Cortex of kidney (tissue), 1 donor: ENCODE measurements at places on chromosomes 3 and 15.

GRCh38 chr3:11562277-11562881 lies 81.3 kb downstream of the VGLL4 start:
- no peak for DNase-seq

DNA sequence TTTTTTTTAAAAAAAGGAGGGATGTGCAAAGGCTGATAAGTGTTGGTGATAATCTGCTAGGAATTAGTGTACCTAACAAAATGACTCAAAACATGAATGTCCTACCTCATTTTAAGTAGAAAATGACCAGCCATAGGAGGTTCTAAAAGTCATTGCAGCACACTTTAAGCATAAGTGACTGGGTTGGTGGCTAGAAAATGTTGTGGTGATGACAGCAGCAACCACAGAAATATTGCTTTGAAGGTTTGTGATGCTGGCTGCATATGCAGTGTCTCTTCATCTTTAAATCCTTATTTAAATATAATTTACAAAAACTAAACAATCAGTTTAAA lies 55.2 kb downstream of the CMSS1 start:
- no peak for DNase-seq

DNA sequence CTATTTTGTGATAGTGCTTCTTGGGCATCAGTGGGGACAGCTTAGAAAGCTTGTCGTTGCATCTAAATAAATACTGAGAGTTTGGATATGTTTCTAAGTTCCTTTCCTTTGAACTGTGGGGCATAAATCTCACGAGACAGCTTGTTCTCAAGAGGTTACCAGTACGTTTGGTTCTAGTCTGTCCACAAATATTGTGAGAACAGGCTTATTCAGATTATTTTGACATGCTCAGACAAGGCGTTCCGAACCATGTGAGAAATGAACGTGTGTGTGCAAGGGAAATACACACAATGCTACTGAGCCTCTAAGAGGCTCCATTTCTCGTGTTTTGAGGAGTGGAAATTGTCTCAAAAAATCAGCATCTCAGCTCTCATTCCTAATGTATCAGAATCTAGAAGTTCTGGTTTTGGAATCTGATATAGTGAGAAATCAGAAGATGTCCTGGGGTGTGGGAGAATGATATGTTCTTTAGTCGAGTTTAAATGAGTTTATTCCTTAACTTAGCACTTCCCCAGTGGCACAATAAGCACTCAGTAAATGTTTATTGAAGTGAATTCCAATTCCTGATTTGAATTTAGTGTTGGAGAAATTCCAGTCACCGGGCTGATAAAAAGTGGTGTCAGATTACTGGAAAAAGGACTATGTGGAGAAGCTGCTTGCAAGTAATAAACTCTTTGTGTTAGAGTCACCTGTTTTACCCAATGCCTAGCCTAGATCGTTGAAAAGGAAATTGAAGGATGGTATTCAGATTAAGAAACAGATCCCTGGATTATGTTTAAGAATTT lies 481.5 kb downstream of the LPP start:
- no peak for DNase-seq

DNA sequence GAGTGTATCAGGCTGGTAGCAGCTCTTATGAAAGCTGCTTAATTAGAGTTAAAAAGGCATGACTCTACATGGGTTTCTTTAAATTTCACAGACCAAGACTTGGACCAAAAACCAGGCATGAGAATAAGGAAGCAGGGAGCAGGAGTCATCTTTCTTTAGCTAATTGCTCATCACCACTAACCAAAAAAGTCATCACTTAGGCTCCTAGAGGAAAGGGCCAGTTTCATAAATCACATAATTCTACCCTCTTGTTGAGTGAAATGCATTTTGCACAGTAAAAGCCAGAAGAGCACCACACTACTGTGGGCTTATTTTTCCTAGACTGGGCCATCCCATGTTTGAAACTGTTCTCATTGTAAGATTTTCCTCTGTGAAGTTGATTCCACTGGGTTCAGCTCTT lies 175.6 kb downstream of the GREM1 start:
- DNase-seq: no peak

DNA sequence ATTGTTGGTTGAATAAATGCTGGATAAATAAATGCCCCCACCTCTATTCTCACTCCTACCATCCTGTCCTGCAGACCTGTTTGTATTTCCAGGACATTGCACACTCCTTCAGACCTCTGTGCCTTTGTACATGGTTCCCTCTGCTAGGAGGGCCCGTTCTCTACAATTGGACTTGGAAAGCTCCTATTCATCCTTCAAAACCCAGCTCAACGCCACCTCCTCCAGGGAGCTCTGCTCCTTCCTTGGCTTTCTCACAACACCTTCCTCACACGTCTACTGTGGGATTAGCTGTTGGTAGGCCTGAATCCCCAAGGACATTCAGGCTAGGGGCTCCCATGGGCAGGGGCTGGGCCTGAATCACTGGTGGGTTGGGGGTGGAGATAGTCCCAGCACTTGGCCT lies 78.7 kb upstream of the SEC13 start:
- DNase-seq: no peak

GRCh38 chr3:68256635-68257223 lies 602.3 kb upstream of the SUCLG2 start:
- DNase-seq: no peak

GRCh38 chr15:93359425-93360131 lies 270.6 kb upstream of the RGMA start:
- DNase-seq: no peak

GRCh38 chr3:132381348-132381944 lies 35.9 kb upstream of the DNAJC13 start:
- no peak for DNase-seq

- DNase-seq: no peak
Measured at GRCh38 chr15:91357486-91357885, 257.4 kb downstream of the SV2B start.

- DNase-seq: no peak
Measured at GRCh38 chr15:90286678-90287077, 21.2 kb downstream of the NGRN start.

GRCh38 chr3:191648787-191649186 lies 187.8 kb downstream of the PYDC2 start:
- DNase-seq: no peak

DNA sequence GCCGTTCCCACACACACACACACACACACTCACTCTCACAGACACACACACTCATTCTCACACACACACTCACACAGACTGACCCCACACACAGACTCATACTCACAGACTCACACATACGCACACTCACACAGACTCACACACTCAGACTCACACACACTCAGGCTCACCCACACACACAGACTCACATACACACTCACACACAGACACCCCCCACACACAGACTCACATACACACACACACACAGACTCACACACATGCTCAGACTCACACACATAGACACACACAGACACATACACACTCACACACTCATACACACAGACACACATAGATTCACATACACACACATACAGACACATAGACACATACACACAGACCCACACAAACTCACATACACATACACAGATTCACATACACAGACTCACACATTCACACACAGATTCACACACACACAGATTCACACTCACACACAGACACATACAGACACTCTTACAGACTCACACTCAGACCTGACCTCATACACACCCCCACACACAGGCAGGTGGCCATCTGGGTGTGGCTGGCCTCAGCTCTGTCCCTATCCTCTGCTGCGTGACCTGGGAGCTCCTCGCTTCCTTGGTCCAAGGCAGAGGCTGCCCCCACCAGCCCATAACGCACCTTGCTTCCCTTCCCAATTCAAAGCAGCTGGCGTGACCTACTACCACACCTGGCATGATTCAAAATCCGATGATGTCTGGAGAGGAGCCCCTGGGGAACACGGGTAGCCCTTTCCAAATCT lies 1.9 kb downstream of the C3orf22 start:
- DNase-seq: no peak

GRCh38 chr3:118187221-118187620 lies 847.4 kb downstream of the IGSF11 start:
- DNase-seq: no peak

- DNase-seq: no peak
Measured at GRCh38 chr3:135007607-135008006, 212.5 kb downstream of the EPHB1 start.

- no peak for DNase-seq
Measured at GRCh38 chr3:177820683-177821316, 623.5 kb upstream of the TBL1XR1 start.

DNA sequence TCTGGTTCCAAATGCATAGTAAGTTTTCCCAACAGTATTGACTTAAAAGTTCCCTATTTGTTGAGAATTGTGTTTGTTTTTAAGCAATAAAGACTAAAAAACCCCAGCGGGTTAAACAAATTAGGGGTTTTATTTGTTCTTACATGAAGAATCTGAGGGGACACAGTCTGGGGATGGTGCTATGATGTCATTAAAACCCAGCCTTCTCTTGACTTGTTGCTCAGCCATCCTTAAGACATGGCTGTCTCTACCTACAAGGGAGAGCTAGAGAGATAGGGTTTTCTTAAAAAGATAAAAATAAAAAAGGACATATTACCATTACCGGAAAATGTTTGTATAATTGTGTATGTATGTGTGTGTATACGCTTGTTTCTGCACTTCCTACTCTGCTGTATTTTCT lies 11.7 kb upstream of the ARL14 start:
- DNase-seq: no peak

- no peak for DNase-seq
Measured at GRCh38 chr15:64521201-64521600, 60.8 kb downstream of the ZNF609 start.

DNA sequence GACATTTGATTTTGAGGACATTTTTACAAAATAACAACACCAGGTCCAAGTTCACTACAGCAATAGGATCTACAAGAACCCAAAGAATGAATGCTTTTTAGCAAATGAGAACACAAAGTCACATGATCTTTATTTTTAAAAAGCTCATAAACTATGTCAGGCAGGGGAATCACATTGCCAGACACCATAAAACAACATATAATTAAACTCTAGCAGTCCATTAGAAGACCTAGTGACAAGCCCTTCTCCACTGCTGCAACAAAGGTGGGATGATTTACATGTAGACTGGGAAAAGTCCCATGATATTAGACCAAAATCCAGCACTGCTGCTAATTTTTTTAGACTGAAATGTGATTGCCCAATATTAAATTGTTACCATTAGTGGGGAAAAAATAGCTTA lies 92.6 kb downstream of the FHIT start:
- no peak for DNase-seq

GRCh38 chr15:48754011-48754410 lies 56.9 kb downstream of the CEP152 start:
- DNase-seq: no peak

DNA sequence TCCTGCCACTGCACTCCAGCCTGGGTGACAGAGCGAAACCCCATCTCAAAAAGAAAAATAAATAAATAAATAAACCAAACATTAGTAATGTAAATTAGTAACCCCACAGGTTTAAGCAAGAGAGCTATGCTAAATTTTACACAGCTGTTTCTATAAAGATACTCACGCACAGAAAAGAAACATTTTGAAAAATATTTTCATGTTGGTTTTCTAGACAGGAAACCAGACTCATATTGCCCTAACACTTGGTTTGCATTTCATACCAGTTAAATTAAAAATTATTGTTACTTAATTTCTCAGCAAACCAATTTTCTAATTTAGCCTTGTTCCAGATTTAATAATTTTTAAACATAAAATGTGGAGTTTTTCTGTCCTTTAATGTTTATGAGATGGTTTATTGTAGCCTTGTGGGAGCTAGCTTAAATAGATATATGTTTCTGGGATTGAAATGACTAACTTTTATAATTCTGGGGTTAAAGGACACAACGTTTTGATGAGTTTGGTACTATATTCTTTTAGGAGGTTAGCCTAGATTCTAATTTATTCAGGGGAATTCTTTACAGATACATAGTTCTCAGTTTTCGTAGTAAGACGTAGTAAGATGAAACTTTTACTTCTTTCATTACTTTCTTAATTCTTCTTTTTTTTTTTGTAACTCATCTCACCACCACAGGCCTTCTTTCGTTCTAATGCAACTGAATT lies 42.6 kb upstream of the SLC4A7 start:
- DNase-seq: no peak

- no peak for DNase-seq
Measured at GRCh38 chr15:57296473-57297162, 79.7 kb upstream of the CGNL1 start.

DNA sequence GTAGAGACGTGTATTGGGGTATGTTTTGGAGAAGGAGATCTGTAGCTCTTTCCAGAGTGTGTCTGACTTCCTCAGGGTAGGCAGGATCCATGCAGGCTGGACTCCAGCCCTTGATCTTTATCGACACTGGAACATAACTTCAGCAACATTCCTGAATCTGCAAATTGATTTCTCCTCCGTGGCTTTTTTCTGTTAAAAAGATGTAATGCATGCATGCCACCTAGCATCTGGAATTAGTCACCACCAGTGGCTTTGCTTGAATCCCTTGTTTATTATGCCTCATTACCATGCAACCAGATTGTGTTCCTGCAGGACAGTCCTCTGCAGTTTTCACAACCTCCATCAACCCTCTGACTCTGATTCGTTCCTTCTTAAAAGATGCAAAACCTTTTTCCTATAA lies 86.1 kb downstream of the CCNL1 start:
- DNase-seq: no peak

DNA sequence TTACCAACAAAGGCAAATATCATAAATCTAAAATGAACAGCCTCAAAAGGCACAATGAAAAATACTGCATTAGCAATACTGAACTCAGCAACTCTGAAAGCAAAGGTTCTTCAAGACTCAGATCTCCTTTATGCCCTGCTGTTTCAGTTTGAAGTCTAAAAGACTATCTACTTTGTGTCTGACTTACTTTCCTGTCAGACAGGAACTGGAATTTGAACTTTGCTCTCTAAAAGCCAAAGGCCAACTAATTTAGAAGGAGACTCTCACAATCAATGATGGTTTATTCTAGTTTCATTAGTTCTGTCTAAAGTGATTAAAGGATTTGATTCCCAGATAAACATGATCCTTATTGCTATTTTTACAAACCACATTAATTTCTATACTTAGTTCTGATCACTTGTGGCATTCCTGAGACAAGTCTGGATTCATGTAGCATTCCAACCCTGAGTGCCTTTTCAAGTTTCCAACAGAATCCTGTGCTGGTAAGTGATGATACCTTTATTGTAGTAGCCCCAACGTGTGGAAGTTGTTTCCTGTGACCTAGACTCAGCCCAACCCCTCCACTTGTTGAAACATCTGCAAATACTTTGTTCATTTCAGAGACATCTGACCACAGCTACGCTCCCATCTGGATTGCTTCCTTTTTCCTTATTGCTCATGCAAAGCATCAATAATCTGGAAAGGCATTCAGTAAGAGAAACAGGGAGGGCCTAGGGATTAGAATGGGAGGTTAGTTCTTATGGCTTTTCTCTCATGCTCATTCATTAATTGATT lies 14.9 kb upstream of the LEKR1 start:
- DNase-seq: no peak

DNA sequence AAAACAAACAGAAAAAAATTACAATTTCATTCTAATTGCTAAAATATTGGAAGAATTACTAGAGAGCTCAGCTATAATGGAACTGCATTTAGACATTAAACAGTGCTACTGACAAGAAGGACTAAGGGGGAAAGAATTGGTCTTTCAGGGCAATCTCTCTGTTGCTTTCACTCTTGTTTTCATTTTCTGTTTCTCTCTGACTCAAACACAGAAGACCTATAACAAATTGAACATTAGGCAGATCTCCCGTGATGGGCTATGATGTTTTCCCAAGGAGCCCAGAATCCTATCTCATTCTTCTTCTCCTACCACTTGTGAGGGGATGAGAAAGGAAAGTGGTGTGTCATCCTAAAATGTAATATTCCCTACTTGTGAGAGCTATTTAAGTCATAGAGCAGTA lies 358.0 kb upstream of the TGFBR2 start:
- DNase-seq: no peak
